H7 (cell line): ENCODE measurements at places on chromosomes 16 and 17.

DNA sequence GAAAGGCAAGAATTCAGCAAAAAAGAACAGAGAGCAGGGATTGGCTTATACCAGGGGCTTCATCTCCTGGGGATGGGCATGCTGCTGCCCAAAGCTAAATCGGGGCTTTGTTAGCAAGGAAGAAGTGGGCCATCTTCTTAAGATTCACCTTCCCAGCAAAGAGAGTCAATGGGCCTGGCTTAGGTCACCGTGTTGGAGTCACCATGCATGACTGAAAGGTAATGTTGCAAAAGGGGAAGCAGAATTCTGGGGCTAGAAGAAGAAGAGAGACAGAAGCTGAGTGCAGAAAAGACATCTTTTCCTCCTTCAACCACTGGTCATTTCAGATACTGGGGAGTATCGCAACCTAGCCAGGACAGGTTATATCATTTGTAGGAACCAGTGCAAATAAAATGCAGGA, 76.3 kb upstream of the KIFC3 start:
- DNase-seq = no peak

DNA sequence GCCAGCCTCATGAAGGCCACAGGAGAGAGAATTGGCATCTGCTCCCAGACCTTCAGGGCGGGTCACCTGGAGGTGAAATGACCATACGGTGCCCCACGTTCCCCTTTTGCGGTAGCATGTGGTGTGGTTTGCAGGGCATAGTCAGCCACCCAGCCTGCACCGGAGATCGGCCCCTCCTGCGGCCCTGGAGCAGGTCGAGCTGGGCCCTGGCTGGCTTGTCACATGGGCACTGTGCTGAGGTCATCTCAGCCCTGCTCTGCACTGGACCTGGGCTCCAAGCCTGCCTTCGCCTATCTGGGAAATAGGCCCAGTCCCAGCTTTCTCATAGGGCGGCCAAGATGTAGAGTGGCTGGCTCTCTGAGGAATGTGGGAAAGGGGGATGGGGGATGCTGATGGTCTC, 16.2 kb downstream of the GSE1 start:
- no peak for DNase-seq

DNA sequence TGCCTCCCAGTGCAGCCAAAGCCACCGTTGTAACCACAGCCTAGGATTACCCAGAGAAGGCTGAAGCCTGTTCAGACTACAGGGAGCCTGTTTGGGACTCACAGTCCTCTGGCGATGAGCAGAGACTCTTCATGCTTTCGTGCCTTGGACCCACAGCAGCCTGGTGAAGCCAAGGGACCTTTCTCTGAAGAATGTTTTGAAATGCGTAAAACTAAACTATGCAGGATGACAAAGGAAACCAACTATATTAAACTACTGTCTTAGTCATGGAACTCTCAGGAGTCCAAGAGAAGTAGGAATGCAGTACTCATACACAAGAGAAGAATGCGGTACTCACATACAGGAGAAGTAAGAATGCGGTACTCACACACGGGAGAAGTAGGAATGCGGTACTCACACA, 20.9 kb downstream of the ABR start:
- DNase-seq = no peak

GRCh38 chr16:51540259-51540658, 389.2 kb upstream of the SALL1 start:
- no peak for DNase-seq

DNA sequence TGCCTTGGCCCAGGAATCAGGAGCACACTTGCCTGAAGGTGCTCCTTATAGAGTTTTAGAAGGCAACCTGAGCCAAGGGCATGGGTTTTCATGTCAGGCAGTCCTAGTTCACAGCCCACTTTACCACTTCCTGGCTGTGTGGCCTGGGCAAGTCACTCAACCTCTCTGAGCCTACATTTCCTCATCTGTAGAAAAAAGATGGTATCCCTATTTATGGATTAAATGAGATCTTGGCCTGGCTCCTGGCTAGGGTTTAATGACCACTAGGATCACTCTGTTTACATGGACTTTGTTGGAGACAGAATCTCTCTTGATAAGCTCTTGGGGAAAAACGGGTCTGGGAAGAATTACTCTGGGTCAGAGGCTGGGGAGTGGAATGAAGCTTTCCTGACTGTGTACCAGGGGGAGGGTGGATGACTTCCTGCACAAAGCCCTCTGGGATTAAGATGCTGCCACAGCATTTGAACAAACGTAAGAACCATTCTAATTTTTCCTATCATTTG, 2.3 kb downstream of the MT2A start:
- no peak for DNase-seq

DNA sequence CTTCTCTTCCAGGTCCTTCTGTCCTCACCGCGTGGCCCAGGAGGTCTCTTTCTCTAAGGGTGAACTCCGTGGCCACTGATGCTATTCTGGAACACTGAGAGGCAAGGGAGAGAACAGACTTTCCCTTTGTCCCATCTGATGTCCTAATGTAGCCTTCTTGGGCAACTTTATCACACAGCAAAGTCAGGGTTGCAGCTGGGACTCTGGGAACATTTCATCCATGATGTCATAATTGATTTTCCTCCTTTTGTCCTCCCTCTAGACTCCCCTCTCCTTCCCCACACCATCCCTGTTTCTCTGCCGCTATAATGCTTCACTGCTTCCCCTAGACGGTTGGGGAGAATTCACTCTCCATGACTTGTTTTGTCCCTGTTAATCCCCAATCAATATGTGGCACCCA, 201.0 kb downstream of the SHISA9 start:
- no peak for DNase-seq

DNA sequence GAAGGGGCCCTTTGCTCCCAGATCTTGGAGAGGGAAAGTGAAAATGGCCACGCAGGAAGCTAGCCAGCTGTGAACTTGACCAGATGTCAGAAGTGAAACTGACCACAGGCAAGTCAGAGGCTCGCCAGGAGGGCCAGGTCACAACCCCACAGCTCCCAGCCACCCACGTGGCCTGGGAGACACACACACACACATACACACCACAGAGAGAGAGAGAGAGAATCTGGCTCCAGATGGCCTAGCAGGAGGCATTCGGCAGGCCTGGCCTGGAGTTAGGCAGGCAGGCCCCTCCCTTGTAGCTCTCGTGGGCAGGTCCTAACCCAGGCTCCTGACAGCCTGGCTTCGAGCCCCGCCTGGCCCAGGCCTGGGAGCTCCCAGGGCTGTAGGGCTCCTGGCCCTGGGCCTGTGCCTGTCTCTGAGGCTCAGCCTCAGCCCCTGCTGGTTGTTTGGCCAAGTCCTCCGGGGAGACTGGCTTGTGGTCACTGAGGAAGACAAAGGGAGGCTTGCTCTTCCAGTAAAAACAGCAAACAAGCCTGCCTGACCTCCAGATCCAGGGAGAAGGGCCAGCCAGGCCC, 20.2 kb downstream of the NGFR start:
- peak; percentile 93 for DNase-seq

DNA sequence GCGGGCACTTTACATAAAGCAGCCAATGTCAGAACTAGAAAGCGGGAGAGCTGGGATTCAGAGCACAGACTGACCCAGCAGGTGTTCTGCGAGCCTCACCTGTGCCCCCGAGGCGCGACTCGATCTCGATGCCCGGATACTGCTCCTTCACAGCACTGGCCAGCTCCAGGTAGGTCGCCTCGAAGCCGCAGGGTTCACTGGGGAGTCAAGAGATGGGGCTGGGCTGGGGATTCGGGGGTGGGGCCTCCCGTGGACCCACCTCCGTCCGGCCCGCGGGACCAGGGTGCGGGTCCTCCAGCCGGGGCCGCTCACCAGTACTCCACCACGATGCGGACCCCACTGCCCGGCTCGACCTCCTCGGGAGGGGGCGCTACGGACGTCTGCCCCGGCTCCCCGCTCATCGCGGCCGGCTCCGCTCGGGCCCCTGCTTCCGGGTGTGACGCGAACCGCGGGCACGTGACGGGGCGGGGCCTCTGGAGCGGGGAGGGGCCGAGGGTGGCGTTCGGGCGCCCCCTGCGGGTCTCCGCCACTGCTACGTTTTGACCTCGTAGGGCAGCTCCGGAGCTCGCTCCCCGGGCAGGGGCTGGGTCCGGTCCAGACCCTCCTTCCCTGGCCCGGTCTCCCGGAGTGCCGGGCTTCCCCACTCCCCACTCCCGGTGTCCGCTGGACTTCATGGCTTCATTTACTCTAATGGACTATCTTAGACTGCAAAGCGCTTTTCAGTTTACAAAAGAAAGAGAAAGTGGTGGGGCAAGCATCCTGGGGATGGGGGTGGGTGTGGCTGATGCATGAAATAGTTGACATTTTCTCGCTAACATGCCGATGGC, at the start of gene MIEN1:
TSS of gene MIEN1 (minus strand) at position 438 of the 827 bp plus-strand sequence. CDS start at position 401, 37 bp downstream.
- DNase-seq = peak; percentile 99

DNA sequence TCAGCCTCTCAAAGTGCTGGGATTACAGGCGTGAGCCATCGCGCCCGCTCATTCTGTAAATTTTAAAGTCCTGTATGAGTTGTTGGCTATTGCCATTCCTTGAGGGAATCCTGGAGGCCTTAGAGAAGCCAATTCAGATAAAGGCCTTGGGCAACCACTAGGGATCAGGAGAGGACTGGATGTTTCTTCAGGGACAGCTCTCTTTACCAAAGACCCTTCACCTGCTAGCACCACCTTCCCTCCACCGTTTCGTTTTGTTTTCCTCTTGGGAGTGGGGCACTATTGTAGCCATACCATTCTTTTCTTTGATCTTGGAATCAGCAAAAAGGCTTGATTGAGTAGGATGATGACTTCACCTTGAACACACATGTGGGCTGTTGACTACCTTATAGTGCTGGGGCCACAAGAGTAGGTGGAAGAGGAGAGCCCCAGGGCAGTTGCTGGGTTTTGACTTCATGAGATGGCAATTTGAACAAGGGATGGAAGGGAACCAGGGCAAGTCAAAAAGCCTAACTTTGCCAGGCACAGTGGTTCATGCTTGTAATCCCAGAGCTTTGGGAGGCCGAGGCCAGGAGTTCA, 7.0 kb upstream of the ANKRD40CL start:
- peak; percentile 57 for DNase-seq

DNA sequence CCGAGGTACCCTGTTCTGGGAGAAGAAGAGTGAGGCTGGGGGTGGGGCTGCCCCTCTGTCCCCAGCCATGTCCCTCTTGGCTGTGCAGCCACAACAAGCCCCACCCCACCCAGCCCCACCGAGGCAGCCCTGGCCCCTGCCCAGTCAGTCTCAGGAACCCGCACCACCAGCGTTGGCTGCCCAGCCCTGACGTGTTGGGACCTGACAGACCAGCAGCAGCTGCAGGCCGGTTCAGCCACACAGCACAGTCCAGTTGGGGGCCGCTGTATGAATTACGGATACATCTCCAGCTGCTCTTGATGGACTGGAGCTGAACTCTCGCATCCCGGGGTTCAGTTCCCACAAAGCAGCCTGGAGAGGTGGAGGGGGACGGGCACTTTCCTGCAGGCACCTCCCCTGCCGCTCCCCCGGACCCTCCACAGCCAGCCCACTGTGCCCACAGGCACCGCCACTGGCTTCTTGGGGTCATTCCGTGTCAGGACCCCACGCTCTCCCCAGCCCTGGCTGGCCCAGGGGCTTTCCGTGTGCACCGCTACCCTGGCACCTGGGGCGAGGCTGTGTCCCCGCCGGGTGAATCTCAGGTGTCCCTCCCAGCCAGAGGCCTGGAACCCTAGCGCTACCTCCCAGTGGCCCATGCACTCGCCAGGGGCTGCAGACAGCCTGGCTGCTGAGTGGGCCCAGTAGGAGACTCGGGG, 7.1 kb downstream of the CDH15 start:
- DNase-seq = no peak

- peak; percentile 43 for DNase-seq
These were observed 2.0 kb downstream of the CDH3 start for GRCh38 chr16:68646953-68647659.

GRCh38 chr16:88461331-88462269, 8.5 kb downstream of the ZFPM1 start:
- DNase-seq = peak; percentile 96

GRCh38 chr17:39650121-39650579, 13.2 kb downstream of the STARD3 start:
- DNase-seq = no peak

GRCh38 chr17:82802075-82802780, 37.6 kb downstream of the ZNF750 start:
- DNase-seq = peak; percentile 66

- no peak for DNase-seq
These were observed 98.9 kb downstream of the CCT6B start for GRCh38 chr17:34862384-34862783.

- DNase-seq = no peak
These were observed 580.2 kb downstream of the KCNJ18 start for GRCh38 chr17:22272363-22273146.

DNA sequence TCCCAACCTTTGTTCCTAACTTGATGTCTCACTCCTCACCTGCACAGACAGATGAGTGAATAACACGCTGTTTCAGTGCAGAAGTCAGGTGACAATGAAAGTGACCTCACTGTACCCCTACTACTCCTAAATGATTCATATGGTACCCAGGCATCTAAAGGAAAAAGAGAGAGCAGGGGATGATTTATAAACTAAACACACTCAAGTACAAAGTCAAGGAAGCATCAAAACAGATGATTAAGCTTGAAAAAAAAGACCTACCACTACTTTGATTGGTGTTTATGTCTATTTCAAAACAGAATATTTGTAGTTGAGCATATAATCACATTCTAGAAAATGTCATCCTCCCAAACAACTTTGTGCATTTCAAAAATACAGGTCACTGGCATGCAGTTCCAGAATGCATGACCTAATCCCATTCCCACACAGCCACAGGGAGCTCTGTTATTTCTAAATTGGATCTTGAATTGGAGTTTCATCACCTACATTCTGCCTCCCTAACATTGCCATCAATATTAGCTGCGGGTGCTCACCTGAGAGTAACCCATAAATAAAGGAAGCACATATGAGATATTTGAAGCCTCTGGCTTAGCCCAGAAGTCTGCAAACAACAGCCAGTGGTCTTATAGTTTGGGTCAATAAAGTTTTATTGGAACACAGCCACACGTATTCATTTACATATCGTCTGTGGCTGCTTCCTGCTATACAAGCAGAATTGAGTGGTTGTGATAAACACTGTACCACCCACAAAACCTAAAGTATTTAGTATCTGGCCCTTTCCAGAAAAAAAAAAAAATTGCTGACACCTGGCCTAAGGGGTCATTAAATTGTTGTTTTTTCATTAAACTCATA, 14.0 kb downstream of the HS3ST3A1 start:
- DNase-seq = no peak

GRCh38 chr17:17063546-17064122, 21.4 kb downstream of the MPRIP start:
- peak; percentile 45 for DNase-seq

DNA sequence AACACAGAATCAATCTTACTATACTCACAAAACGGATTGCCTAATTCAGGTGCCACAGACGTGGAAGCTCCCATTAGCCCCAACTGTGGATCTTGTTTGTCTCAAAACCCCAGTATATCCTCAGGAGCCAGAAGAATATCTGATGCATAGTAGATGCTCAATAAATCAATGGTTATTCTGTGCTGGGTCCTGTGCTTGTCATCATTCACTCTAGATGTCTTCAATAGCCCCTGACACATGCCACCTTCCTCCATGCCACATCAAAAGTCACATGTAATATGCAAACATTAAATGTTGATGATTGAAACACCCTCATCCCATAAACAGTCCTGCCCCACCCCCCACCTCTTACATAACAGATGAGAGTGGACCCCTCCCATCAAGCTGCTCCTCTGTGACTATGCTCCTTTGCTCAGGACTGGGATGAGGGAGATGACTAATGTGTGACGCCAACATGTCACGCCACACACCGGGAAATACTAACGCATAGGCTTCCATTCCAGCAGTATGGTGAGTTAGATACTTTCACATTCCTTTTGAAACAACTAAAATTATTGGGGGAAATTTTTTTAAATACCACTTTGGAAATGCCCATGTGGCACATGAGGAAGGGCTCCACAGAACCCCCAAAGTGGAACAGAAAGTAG, 267.6 kb upstream of the SDK2 start:
- DNase-seq = no peak
